ENCODE measurements at places on chromosomes 6 and 20.

DNA sequence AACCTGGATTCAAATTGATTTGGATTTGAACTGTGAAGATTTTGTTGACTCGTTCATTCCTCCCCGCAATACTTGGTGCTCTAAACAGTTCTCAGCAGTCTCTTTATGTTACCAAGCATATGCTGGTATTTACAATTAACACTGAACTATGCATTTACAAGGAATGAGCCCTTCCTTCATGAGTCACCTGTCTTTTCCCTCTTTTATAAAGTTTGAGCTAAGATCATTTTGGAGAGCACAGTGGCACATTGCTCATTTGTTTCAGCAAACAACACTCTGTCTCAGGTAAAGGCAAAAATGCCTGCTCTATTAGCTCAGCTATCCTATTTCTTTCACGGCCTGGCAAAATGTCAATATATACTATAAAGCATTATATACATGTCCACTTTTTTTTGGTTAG is 285.4 kb downstream of the PHACTR1 start:
- DNase-seq = no peak

GRCh38 chr6:134405386-134406087 is 87.6 kb upstream of the SGK1 start:
- no peak for DNase-seq

DNA sequence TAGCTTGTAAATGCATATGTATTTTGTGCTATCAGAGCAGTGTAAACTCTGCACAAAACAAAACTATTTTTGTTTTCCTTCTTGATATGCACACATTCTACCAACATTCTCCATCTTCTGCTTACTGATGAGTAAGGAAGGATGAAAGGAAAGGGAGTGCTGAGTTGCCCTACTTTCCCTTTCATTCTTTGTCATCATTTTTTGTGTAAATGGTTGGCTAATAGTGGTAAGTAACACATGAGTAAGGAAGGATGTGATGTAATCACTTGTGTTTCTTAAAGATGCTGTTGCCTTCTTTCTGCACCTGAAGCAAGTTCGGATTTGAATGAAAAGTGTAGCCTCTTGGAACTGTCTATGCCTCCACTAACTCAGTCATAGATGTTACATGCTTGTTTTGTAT is 4.6 kb upstream of the REV3L start:
- no peak for DNase-seq

GRCh38 chr6:14502551-14502950 is 385.0 kb downstream of the CD83 start:
- no peak for DNase-seq

- DNase-seq = no peak
Measured at GRCh38 chr6:116412270-116412669, 41.5 kb downstream of the DSE start.
